ENCODE measurements at places on chromosomes 3 and 15.

DNA sequence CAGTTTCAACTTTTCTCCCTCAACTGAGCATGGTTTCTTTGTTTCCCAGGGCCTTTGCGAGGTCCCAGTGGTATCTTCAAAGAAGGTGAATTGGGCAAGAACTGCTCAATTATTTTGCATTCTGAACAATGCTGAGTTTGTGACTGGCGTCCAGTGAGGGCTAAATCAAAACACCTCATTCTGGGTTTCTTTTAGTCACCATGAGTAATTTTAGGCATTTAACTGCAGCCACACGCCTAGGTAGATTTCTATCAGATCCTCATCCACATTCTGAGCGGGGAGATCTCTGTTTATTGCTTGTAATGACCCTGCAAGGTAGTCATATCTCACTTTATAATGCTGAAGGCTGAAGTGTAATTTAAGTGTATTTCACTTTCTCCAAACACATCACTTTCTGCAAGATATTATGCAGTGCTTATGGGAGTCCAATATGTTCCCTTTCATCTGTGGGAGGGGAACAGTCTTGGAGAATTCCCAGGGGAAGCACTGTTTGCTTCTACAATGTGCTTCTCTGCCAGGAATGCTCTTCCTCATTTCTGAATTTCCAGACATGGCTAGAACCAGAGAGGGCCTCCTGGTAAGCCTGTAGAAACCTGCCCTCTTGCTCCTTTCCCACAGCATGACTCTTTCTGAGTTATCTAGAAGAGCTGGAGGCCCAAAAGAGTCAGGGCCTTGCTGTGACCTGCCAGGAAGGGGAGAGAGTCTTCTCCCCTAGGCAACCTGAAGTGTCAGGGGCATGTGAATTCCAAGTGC, 91.7 kb downstream of the FRMD4B start:
- no peak for DNase-seq

DNA sequence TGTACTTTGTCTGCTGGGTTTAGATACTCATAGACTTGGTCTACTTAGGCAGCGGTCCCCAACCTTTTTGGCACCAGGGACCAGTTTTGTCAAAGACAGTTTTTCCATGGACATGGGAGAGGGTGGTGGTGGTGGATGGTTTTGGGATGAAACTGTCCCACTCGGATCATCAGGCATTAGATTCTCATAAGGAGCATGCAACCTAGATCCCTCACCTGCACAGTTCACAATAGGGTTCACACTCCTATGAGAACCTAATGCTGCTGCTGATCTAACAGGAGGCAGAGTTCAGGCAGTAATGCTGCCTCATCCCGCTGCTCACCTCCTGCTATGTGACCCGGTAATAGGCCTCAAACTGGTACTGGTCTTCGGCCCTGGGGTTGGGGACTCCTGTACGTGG, 45.3 kb downstream of the CMSS1 start:
- DNase-seq = no peak

DNA sequence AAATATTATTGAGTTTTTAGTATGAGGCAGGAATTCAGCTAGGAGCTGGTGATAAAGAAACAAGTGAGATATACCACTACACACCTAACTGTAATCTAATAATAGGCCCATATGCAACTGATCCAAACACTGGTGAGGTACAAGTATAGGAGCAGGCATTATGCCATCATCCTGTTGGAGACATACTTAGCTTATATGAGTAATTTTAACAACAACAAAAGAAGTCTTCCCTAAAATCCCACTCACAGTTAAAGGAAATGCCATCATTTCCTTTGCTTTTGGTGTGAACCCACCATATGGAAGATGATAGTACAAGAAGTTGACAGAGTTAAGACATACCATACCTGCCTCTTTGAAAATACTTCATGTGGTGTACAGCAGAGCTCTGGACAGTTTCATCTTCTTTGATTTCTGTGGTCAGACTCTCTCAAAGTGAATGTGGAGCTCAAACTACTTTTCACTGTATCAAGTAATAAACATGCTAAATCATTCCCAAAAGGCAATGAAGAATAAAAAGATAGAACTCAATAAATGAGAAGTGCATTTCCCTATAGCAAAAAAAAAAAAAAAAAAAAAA, 85.5 kb downstream of the CD200R1L start:
- DNase-seq = no peak

DNA sequence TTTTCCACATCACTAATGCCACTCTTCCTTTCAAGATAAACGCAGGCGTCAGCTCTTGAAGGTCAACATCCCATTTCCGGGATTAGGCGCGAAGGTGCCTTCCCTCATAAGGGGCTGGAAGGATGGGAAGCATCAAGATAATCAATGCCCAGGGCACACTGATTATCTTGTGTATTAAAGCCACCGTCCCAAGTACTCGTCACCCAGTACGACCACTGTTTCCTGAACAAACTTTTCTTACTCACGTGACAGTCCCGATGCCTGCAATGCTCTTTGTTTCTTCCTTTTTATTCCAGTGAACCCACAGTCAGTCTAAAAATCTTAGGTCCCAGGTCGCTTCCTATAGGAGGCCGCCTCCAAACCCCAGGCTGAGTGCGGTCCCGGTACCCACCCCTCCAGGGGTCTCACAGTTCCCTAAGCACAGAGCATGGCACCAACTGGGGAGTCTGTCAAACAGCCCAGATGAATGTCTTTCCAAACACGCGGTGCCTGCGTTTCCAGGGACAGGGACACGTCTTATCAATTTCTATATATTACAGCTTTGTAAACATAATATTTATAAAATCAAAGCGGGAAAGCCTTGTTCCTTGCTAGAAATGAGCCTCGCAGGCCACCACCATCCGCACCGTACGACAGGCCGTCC, 589 bp downstream of the ANAPC13 start:
- DNase-seq = peak; percentile 88

DNA sequence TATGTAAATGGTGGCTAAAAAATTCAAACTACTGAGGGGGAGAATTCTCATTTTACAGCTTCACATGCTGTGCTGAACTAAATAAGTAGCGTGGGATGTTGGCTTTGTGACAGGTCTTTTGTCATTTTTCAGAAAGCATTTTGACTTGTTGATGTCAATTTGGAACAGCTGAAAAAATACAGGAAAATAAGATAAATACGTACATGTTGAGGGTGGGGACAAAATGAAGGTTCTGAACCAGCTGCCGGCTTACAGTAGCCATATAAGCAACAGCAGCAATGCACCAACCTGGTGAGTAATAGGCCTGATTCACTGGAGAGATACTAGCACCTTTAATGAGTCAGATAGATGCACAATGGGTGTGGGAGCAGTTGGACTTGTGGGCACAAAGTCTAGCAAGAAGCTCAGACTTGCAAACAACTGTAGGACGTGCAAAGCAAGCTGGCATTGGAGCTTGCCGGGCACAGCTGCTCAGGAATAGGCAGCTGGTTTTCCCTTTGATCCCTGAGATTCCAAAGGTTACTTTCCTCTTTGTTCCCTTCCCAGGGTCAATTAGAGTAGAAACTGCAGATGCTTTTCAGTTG, 12.9 kb downstream of the B3GNT5 start:
- no peak for DNase-seq

DNA sequence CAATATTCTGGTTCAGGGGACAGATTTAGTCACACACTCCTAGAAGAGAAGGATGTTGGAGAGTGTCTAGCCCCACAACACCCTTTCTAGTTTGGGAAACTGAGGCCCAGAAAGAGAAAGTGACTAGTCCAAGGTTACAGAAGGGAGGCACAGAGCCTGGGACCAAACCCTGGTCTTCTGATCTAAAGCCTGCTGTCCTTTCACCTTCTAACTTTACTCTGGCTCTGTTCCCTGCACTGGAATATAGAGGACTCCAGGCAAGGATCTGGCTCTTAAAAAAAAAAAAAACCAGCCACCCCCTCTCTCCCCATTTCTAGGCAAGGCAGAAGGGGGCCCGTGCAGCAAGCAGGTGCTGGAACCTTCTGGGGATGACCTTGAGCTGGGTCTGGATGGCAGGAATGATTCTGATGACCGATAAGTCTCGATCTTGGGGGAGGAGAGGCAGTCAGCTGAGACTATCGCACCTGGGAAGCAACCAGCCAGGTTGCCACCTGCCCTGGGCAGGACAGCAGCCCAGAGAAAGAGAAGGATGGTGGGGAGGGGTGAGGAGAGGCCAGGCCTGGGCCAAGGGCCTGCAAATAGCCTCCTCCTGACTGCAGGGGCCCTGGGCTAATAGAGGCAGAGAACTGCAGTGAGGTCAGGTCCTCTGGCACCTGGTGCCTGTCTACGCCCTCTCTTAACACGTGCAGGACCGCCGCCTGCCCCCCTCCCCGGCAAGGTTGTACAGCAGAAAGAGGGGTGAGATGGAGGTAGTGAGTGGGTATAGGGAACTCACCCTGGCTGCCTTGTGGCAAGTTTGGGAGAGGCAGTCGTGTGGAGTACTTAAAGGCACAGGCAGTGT, 30.4 kb upstream of the RHCG start:
- DNase-seq = no peak

DNA sequence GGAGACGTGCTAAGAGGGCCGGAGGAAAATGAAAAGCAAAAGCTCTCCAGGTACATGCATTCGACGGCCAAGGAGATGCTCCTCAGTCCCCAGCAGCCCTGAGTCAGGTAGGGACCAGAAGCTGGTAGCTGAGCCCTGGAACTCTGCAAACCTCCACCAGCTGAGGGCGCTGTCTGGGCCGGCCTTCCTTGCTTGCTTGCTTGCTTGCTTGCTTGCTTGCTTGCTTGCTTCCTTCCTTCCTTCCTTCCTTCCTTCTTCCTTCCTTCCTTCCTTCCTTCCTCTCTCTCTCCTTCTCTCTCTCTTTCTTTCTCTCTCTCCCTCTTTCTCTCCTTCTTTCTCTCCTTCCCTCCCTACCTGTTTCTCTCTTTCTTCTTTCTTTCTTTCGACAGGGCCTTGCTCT, 94.6 kb upstream of the RASGRF1 start:
- peak; percentile 29 for DNase-seq

DNA sequence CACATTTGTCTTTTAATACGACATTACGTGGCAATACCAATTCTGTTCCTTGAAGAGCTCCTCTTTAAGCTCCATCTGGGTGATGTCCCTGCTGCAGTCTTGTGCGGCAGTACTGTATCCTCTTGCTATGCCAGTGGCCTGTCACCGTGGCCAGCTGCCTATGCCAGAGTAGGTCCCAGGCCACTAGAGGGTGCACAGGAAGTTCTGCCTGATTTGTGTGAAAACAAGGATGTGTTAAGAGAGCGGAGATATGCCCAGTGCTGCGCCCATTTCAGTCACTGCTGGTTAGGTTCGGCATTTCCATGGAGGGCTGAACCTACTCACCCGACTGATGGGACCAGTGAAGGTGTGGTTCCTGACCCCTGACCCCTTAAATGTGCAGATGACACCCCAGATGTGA, 25.2 kb downstream of the NIPA1 start:
- peak; percentile 59 for DNase-seq

- peak; percentile 67 for DNase-seq
Measured at GRCh38 chr15:39125904-39126303, 455.0 kb upstream of the THBS1 start.

DNA sequence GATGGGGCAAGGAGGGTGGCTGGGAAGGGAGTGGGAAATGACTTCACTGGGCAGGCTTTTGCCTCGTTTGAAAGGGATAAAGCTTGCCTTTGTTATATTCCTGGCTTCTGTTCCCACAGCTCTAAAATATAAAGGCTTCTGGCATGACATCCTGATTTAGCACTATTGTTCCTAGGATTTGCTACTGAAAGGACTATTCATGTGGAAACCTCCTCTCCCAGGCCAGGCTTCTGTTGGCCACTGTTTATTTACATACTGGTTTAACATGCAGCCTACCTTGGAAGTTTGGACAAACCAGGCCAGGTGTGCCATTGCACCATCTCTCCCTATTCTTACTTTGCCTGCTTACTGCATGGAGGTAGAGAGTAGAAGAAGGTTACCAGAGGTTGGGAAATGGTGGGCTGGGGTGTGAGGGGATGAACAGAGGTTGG, 2.4 kb upstream of the LMCD1 start:
- no peak for DNase-seq

DNA sequence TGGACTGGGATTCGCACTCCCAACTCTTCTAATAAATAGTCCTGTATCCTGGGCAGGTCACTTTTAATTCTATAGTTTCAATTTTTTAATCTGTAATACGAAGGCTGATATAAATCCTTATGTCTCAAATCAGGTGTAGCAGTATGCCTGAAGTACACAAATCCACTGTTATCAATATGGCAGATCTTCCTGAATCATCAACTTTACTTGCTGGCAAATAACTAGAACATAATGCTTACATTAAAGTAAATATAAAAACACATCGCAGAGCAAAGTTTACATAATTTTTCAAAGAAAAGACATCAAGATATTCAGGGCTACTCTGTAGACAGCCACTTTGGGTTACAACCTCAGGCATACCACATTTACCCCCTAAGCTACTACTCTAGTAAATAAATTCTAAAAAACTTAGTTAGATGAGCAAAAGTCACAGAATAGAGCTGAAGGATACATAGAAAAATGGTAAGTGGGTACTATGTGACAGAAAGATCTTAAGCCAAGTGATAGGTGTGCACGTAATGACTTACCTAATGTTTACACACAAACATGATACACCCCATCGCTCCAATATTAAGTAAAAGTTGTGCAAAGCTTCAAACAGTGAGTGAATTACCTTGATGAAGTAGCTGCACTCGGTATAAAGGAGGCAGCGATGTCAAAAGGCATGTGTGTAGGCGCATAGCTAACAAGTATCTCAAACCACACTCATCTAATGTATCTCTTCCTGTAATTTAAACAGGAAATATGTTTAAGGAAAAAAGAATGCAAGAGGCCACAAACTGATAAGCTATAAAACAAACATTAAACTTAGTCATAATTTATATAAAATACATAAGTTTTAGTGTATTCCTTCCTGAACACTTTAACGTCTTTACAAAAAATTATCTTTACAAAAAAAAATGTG, 127.9 kb downstream of the DMXL2 start:
- DNase-seq = no peak

- no peak for DNase-seq
Measured at GRCh38 chr3:187498211-187498724, 130.1 kb downstream of the RTP4 start.

DNA sequence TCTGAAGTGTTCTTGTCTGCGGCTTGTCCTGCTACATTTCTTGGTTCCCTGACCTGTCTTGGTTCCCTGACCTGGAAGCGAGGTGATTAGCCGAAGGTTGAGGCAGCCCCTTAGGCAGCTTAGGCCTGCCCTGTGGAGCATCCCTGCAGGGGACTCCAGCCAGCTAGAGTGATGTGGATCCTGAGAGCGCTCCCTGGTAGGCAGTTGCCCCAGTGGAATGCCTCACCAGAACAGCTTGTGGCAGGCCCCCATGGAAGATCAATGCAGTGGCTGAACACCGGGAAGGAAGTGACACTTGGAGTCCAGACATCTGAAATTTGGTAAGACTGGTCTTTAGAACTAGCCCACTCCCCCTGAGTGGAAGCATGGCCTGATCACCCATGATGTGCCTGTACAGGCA, 5.5 kb upstream of the ROBO1 start:
- DNase-seq = no peak

GRCh38 chr3:8492744-8493511, 8.7 kb upstream of the LMCD1 start:
- DNase-seq = no peak
